ENCODE measurements at places on chromosomes 12 and 14. TPM values are rescaled to one million over a fixed set of nuclear protein-coding genes. Genes with fewer than 3 reads are reported as not detected.

LRRC43 gene
- total RNA-seq: 0.14 TPM

NRDE2 gene
- total RNA-seq: 5.9 TPM

TOMM20L gene
- total RNA-seq: not detected

MTHFD1 gene
- 124 TPM for total RNA-seq

APOLD1 gene
- 0.45 TPM for total RNA-seq

All from A549 treated with dexamethasone at 1 μM for 4 hours (cell line).